ENCODE measurements at places on chromosomes 11 and 22.

DNA sequence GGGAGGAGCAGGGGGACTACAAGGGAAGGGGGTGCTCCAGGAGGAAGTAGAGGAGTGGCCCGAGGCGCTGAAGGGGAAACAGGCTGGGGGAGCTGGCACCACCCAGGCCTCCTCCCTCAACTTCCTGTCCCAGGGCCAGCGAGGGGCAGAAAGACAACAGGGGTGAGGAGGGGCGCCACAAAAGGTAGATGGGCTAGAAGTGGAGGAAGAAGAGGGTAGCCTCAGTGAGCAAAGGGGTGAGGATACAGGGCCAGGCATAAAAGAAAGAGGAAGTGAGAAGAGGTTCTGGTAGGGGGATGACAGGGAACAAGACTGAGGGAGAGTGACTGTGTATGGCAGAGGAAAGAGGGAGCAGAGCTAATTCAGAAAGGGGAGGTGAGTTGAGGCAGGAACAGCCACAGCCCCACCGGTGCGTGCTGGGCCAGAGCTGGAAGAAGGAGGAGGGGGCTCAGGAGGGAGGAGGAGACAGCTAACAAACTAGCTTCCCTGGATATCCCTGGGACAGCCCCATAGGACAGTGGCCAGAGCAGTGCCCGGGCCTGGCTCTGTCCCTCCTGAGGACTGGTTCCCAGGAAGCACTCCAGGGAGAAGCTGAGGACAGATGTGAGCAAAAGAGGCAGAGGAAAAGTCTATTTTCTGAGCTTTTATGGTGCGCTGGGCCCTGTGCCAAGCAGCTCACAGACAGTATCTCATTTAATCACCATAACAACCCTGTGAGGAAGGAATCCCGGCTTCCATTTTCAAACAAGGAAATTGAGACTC, 8.5 kb downstream of the DCHS1 start:
- DNase-seq, result peak; percentile 49

- no peak for DNase-seq
Observed at GRCh38 chr11:123509737-123510578, 79.9 kb downstream of the GRAMD1B start.

GRCh38 chr22:26066534-26066933, 102.7 kb upstream of the SEZ6L start:
- no peak for DNase-seq

GRCh38 chr22:27416511-27417420, 384.8 kb downstream of the MN1 start:
- no peak for DNase-seq

DNA sequence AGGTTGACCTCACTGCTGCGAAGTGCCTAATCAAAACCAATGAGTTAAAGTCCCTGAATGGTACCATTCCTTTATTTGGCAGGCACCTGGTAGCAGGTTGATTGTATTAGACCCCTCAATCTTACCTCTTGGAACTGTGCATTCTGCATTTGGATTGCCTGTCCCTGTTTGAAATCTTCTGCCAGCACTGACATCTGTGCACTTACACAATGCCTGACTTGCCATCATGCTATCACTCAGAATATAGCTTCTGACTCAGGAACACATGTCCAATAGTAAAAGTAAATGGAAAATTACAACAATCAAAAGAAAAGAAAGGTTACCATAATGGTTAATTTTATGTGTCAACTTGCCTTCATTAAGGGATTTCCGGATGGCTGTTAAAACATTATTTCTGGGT, 366.0 kb upstream of the PDGFD start:
- DNase-seq, result no peak

DNA sequence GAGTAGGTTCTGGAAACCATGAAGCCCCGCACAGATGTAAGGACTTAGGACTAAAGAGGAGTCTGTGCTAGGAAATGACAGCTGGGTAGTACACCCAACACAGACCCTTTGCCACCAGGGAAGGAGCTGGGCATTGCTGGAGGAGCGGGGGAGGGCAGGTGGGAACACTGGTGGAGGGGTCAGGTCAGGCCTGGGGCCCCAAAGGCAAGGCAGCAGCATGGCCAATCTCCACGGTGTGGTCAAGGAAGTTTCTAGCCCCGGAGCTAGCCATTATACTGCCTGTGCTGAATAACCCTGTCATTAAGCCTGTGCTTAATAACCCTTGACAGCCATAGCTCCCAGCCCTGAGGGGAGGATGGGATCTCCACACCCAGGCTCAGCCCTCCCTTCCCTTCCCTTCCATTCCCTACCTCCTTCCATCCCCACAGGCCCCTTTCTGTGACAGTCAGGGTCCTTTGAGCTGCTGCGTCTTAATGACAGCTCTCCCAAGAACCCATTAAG, 2.1 kb downstream of the TMPRSS4 start:
- DNase-seq, result no peak

DNA sequence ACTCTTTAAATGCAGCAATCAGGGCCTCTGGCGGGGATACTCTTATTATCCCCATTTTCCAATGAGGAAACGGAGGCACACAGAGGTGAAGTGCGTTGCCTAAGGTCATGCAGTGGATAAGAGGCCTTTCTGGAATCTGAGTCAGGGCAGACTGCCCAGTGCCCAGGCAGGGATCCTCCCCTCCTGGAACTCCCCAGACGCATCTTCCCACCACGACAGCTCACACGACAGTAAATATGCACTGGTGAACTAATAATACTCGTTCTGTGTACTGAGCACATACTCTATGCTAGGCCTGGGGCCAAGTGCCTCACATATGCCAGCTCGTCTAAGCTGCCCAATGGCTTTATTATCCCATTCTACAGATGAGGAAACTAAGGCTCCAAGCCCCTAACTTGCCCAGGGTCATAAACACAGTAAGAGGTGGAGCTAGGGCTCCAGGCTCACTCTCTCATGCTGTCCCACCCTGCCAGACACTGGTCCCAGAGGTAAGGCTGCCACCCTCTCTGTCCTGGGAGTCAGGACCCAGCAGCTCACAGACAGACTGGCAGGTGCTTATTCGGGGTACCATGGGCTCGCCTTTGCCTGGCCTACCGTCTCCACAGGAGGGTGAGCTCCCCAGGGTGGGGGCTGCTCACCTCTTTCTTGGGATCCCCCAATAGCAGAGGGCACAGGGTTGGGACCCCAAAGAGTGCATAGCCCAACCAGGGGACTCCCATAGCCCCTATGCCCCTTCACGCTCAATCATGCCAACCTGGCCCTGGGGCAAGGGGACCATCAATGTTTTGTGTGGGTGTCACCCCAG, 2.3 kb downstream of the IL2RB start:
- DNase-seq, result no peak

DNA sequence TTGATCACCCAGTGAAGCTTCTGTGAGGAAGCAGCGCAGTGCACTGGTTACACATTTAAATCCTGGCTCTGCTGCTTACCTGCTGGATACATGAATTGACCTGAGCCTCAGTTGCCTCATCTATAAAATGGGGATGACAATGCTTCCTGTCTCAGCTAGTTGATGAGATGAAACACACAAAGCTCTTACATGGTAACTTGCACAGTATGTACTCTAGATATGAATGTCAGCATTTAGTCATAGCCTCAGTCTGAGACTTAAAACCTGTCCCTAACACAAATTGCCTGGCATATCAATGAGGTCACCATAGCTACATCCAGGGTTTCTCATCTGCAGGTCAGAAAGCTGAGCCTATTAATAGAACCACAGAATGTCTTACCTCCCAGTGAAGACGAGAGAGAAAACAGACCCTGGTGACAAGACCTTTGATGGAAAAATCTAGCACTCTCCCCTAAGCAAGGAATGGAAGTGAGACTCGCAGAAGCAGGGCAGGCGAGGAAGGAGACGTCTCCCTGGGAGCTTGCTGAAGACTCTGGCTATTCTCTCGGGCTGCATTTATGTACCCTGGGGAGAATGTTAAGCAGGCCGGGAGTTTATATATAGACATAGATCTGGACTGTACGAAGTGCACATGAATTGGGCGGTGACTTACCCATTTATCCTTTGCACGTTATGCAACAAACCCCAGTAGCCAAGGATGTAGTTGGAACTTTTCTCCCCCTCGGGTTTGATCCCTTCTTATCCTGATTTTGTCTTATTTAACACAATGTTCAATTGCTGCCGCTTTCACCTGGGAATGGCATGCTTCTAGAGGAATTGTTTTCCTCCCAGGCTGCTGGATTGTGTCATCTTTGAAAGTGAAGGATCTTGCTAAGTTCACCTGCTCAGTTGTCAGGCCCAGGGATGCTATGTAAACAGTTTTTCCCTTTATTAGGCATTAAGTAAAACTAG, 18.0 kb downstream of the SDHAF2 start:
- no peak for DNase-seq

GRCh38 chr22:37507731-37508130, 11.5 kb downstream of the CARD10 start:
- no peak for DNase-seq

GRCh38 chr11:33802194-33802950, 28.1 kb upstream of the FBXO3 start:
- no peak for DNase-seq

- DNase-seq, result no peak
Observed at GRCh38 chr22:39486951-39487825, 14.9 kb upstream of the MIEF1 start.

DNA sequence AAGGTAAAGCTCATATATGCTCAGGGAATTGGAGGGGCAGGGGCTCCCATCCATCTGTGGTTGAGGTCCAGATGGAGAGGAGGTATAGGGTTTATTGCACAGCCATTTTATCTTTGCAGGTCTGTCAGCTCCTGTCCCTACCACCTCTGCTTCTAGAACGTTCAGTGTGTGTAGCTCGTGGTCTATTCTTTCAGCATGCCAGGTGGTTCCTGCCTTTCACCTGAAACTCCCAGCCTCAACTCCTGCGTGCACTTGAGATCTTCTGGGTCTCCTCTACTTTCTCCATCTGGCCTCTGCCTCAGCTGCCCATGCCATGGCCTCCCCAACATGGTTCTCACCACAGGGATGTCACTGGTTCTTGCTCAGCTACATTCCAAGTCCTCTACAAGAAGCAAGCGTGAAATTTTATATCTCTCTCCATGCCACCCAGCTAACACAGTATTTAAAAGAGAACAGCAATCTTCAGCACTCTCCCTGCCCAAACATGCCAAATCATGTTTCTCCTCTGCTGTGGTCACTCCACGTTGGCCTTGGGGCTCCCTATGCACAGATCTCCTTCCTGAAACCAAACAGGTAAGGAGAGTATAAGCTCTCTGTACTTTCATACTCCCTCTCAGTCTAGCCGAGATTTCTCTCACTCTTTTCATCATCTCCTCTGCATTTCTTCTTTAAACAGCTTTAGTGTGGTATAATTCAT, 157.8 kb upstream of the TRPC6 start:
- no peak for DNase-seq

- DNase-seq, result no peak
Observed at GRCh38 chr22:35785181-35785923, 67.7 kb downstream of the APOL5 start.

GRCh38 chr11:80186692-80187091, 745.9 kb upstream of the TENM4 start:
- DNase-seq, result no peak

DNA sequence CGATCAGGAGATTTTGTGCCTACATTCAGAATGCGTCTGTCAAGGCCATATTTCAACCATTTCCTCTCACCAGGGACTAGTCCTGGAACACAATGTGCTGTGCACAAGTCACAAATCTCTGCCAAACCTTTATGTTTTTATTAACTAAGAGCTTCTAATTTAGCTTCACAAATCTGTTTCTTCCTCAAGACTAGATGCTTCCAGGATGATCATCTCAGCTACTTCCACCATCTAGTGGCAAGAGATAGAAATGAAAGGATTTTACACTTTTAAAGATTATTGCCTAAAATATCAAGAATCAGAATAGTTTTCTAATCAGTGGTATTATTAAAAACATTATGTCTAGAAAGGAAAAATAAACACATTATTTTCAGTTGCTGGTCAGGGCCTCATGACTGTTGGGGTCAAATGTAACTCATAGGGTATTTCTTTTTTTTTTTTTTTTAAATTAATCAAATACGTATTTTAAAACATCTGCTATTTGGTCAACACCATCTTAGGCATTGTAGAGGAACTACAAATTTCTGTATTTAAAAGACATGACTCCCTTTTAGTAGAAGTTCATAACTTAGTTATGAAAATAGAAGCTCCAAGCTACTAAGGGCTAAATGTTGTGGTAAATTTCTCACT, 1102.6 kb downstream of the DLG2 start:
- no peak for DNase-seq

DNA sequence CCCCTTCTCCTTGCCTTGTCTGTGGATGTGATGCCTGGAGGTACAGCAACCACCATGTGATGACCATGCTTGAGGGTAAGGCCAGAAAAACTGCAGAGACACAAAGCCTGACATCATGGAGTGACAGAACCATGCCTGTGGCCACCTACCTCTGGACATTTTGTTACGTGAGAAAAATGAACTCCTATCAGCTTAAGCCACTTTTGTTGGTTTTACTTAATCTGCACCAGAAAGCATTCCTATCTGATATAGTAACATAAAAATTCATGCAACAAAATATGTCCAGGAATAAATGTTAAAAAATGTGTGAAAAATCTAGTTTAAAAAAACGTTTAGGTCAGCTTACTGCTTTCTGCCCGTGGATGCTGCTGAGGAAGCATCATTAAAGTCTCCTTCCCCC, 42.6 kb upstream of the P4HA3 start:
- no peak for DNase-seq

DNA sequence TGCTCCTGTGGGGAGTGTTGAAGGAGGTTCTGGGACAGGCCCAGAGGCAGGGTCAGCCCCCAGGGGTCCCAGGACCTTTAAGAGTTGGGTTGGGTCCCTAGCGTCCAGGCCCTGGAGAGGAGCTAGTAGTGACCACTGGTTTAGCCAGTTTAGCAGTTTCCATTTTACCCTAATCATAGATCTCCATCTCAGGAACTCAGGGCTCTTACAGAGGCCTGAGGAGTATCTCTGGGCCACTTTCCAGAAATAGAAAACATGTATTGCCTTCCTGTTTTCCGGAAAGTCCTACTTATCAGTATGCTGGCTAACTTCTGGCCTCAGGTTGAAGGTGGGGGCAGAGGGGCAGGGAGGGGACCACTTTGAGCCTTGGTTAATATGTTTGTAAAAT, 13.5 kb downstream of the NCF4 start:
- peak; percentile 54 for DNase-seq

DNA sequence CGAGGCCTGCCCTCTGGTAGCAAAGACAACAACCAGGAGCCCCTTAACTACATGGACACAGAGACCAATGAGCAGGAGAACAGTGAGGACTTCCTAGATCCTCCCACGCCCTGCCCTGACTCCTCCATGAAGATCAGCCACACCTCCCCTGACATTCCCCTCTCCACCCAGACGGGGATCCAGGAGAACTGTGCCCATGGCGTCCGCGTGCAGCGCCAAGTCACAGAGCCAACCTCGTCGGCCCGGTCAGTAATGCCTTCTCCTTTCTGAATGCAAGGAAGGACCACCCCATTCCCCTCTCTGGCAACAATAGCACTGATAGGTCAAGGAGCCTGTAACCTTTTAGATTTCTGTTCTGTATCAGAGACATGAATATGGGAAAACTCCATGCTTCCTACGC, 51.4 kb downstream of the SYT9 start:
- DNase-seq, result no peak

DNA sequence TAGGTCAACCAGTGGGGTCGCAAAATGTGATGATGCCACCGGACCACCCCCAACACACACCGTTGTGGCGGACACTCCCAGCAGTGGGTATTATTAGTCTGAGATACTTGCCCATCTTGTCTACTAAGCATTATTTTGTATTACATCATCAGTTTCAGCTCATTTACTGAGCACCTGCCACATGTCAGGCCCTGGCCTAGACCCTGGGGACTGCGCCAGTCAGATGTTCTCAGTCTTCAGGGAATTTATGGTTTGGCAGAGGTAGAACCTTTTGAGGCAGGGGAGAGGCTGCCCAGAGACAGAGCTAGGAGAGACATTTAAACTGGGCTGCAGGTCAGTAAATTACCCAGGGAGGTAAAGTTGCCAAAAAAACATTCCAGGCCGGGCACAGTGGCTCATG, 43.1 kb upstream of the GCAT start:
- DNase-seq, result no peak

- peak; percentile 100 for DNase-seq
Observed at GRCh38 chr11:129950101-129951091, 52.2 kb downstream of the PRDM10 start.
